ENCODE measurements at places on chromosomes 11 and 22.
A peak's percentile ranks its signal among the peaks of the same experiment; 100 is the strongest.

DNA sequence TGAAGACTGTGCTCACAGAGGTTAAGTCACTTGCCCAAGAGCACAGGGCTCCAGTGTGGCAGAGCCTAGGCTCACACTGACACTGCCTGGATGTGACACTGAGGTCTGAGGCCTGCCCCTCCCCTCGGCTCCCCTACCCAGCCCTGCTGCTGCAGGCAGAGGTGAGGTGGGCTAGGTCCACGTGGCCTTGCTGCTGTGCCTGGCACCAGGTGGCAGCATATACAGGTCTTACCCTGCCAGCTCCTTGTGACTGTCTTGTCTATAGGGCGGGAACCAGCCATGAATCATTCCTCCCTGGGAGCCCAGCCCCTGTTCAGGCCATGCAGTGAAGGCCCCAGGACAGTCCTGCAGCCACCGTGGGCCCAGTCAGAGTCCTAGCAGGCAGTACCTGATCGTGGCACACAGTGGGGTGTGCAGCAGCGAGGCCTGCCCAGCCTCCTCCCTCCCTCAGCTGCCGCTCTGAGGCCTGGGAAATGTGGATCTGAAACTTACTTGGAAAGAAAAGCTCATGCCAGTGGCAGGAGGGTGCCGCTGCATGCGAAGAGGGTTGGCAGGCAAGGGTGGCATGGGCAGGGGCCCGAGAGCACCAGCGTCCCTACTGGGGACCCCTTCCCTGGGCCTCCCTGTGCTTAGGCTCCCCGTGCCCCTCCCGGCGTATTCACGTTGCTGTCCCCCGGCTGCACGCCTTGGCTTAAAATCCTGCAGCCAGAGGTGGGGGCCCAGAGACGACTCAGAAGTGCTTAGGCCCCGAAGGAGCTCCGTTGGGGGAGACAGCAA, 1.2 kb upstream of the CERK start:
- peak; percentile 43 for DNase-seq

GRCh38 chr11:118437208-118438125, 1.2 kb downstream of the KMT2A start:
- no peak for DNase-seq

DNA sequence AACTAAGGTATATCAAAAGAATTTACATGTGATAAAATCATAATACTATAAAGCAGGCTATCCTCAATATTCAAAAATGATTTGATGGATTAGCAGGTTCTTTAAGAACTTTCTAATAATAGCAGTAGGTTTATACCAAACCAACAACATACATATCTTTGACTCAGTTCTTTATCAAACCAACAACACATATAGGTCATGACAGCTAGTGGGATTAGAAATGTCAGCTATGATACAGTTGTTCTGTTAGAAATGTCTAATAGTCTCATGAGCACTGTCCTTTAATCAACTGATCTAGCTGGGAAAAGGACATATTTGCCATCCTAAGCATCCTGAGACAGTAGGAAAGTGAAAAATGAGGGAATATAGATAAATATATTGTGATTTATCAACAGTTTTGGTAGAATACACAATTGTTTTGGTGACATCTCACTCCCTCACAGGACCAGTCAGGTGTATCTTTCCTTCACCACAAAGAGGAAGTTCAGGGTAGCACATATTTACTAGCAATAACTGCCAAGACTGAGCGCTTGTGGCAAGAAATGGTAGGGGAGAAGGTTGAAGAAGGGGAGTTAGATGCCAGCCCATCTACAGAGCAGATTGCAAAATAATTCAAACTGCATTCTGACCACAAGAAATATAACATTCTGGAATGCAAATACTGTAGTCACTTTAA, 90.8 kb upstream of the APOA1 start:
- no peak for DNase-seq

DNA sequence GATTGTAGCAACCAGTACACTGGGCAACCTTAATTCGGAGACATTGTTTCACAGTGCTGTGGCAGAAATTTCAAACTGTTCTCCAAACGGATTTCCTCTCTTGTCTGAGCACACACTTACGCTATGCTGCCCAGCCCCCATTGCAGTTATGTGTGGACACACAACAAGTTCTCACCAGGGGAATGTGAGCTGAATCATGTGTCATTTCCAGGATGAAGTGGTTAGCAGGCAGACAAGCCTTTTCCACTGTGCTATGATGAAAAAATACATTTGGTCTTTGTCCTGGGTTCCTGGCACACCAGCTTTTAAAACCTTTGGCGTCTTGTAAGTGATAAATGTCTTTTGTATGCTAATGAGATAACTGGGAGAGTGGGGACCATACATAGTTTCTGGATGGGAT, 46.9 kb upstream of the SYT9 start:
- no peak for DNase-seq

DNA sequence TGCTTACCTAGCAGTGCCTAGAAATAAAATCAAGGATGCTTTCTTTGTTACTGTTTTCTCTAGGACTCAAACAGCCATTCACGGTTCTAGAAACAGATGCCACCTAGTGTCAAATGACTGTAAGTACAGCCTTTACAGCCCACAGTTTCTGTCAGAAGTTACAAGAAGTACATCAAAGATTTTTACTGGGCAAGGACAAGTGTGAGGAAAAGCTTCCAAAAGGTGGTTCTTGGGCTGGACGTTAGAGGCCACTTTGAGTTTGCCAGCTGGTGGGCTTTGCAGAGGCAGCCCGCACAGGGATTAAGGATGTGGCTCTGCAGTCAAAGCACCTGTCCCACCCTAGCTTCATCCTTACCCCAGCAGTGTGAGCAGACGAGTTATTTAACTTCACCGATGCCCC, 6.9 kb downstream of the KMT5B start:
- DNase-seq = no peak

DNA sequence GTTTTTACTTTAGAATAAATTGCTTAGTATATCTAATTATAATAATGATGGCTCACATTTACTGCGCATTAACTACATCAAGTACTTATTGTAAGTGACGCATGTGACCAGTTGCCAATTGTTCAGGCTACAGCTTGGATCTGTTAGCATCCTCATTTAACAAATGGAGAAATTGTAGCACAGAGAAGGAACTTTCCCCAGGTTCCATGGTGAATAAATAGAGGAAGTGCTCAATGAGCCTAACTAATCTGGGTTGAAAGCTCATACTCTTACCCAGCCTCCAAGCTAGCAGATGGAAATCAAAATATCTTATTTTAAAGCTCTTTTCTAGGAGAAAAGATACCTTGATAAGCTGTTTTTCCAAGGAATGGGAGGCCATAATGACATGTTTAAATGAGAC, 19.8 kb downstream of the MMP27 start:
- DNase-seq = no peak

DNA sequence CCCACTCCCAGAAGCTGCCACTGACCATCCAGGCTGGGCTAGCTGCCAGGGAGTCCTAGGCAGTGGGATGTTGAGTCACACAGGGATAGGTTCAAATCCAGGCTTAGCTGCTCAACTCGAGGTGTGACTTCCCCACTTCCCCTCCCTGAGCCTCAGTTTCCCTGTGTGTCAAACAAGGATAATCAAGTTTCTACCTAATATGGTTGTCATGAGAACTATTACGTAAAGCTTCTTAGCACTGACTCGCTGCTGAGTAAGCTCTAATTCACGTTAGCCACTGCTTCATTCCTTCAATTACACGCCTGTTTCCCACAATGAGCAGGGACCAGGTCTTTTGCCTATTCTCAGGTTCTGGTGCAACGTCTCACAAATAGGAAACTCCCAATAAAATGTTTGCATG, 67.7 kb downstream of the SEZ6L start:
- DNase-seq = no peak

DNA sequence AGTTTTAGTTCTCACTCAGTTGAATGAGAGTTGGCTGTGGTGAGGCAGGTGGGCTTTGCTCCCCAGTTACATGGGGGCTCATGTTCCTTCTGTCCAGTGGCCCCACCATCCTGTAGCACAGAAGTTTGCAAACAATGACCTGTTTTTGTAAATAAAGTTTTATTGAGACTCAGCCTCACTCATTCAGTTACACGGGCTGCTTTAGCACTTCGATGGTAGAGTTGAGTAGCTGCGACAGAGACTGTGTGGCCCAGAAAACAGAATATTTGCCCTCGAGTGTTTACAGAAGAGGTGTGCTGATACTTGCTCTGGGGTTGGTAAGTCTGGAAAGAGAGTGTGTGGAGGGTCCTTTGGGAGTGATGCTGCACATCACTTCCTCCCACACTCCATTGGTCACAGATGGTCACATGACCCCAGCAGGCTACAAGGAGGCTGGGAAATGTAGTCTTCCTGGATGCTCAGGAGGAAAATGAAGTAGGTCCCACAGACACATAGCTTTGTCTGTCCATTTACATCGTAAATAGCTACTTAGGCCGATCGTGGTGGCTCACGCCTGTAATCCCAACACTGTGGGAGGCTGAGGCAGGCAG, 34.6 kb downstream of the IFT27 start:
- no peak for DNase-seq

DNA sequence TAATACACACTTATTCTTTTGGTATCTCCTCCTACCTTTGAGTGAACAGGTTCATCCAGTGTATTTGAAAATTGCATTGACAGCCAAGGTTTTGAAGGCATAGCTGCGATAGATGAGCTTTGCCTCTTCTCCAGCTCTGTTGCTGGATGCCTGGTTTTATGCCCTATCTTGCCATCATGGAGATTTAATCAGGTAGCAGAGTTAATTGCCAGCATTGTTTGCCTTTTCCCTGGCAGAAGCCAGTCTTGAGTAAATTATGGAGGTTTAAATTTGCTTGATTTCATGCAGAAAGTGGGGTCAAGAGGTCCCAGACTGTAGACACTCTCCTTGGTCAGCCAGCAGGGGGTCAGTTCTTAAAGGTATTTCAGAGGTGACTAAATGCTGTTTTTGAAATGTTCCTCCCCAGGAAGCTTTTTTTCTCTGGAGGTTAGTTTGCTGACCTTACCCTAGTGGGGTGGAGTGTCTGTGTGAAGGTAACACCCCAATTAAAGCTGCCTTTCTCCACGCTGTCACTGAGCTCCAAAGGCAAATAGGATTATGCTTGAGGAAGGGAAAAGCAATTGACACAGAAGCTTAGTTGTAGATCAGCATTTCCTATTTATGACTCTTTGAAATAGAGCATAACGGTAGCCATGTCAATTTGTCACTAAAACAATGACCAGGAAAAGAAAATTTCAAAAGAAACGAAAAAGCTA, 96.0 kb downstream of the EXT2 start:
- no peak for DNase-seq

DNA sequence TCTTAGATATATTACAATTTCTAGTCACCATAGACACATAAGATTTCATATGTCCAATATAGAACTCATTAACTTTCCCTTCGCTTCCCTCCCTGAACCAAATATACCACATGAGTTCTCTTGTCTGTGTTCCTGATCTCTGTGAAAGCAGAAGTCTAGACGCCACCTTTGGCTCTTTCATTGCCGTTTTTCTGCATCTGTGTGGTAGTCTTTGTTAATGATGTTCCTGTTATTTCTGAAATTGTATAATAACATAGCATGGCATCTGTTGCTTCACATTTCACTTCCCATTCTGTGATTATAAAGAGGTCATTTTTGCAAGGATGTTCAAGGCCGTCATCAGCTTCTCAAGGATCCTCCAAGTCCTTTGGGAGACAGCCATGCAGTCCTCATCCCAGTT, 58.5 kb downstream of the NCAM1 start:
- no peak for DNase-seq

DNA sequence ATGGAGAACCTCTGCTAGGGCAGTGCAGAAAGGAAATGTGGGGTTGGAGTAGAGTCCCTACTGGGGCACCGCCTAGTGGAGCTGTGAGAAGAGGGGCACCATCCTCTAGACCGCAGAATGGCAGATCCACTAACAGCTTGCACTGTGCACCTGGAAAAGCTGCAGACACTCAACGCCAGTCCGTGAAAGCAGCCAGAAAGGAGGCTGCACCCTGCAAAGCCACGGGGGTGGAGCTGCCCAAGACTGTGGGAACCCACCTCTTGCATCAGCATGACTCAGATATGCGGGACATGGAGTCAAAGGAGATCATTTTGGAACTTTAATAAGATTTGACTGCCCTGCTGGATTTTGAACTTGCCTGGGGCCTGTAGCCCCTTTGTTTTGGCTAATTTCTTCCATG, 8.7 kb downstream of the TSKU start:
- DNase-seq = no peak

DNA sequence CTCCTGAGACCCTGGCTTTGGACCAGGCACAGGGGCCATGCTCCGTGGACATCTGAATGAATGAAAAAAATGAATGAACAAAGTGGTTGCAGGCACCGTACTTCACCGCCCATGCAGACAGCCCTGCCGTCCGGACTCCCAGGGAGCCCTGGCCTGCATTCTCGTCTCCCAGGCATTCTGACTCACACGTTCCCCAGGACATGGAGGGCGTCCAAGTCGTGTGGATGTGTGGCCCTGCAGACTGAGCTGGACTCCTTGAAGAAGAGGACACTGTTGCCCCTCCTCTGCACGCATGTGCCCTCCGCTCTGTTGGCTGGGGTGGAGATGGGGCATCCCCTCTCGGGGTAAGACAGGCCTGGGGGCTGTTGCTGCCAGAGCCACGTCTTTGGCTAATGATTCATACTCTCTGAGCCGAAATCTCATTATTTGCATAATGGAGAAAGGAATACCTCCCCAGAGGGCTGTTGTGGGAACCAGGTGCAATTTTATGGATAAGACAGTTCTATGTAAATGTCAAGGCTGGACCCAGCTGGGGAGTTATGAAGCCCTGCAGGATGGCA, 49.7 kb downstream of the RTL6 start:
- DNase-seq = peak; percentile 23

DNA sequence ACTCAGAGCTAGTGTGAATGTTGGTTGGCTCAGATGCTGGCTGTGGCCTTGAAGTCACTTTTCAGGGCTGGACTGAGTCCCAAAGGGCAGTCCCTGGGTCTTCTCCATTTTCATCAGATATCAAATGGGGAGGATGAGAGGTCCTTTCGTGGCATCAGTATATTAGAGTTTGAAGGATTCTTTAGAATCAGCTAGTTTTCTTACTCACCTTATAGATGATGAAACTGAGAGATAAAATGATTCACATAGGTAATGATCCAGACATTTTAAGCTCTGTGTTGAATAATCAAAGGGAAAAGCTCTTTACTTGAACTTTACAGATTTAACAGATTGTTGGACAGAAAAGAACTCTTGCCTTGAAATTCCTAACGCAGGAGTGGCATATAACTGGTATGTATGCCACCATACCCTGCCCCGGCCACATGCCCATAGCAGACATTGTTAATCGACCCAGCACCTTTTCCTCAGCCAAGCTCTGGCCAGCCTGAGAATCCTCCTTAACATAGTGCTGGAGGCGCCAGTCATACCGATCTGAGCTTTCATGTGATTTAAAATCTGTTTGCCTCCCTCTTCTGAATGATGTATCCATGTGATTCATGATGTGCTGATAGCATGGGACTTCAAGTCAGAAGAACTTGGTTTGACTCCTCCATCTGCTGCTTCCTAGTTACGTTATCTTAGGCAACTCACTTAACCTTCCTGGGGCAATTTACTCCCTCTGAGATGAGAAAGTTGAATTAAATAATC, 60.0 kb downstream of the BARX2 start:
- DNase-seq = no peak

GRCh38 chr11:119149018-119149785, at the start of gene ABCG4:
TSS of gene ABCG4 (plus strand) at chr11:119149052. CDS start at chr11:119149966, 914 bp downstream.
- no peak for DNase-seq

- no peak for DNase-seq
Observed at GRCh38 chr22:50035131-50035881, 22.7 kb upstream of the IL17REL start.

GRCh38 chr11:69972351-69972802, 105.7 kb upstream of the ANO1 start:
- no peak for DNase-seq
